ENCODE measurements at places on chromosomes 3 and 15.

DNA sequence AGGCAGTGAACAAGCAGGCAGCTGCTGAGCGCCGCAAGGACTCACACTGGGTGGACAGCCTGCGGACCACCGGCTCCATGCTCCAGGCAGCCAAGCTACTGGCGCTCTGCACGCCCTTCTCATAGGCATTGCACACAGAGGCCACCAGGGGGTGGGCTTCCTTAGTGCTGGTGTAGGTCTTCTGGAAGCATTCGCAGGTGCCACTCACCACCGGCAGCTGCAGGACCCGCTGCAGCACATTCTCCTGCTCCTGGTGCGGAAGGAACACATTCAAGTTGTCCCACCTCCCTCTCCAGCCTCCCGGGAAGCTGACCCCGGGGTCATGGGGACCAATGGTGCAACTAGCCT lies 6.0 kb downstream of the PLIN1 start:
- peak; percentile 67 for DNase-seq

GRCh38 chr3:15932348-15933300 lies 134.8 kb upstream of the ANKRD28 start:
- no peak for DNase-seq

- no peak for DNase-seq
These were observed 21.2 kb upstream of the SIAH2 start for GRCh38 chr3:150783920-150784746.

DNA sequence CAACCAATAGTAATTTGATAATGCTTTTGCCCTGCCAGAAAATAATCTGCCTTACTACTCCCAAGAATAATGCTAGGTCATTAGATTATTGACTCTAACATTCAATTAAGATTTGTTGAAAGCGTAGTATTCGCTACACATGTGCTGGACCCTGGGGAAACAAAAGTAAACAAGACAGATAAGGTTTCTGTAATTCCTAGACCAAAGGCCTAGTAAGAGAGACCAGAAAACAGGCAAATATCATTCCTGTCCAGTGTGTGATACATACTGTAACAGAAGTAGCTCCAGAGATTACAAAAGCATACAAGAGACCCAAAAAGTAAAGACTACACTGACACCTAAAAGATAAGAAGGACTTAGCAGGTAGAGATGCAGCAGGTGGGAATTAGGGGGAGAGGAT lies 60.8 kb downstream of the PLOD2 start:
- no peak for DNase-seq

DNA sequence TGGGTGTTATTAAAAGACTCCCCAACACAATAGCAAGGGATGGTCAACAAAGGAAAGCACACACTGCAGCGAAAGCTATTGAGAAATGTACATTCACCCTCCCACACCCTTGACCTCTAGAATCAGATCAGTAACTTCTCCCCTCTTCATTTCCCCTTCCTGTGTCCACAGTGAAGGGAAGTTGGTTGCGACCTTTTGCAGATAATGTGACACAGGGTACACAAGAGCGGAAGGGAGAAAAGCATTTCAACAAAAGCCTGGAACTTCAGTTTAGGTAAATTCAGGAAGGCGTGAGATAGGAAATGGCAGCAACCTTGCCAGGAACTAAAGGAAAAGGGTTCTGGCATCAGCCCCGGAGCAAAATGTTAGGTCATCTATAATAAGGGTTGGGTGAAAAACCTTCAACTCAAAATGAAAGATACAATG lies 899.8 kb downstream of the MCTP2 start:
- no peak for DNase-seq

- no peak for DNase-seq
These were observed 315.5 kb downstream of the FHIT start for GRCh38 chr3:60935709-60936108.

- DNase-seq, result no peak
These were observed 33.9 kb downstream of the GABRB3 start for GRCh38 chr15:26738996-26739395.

DNA sequence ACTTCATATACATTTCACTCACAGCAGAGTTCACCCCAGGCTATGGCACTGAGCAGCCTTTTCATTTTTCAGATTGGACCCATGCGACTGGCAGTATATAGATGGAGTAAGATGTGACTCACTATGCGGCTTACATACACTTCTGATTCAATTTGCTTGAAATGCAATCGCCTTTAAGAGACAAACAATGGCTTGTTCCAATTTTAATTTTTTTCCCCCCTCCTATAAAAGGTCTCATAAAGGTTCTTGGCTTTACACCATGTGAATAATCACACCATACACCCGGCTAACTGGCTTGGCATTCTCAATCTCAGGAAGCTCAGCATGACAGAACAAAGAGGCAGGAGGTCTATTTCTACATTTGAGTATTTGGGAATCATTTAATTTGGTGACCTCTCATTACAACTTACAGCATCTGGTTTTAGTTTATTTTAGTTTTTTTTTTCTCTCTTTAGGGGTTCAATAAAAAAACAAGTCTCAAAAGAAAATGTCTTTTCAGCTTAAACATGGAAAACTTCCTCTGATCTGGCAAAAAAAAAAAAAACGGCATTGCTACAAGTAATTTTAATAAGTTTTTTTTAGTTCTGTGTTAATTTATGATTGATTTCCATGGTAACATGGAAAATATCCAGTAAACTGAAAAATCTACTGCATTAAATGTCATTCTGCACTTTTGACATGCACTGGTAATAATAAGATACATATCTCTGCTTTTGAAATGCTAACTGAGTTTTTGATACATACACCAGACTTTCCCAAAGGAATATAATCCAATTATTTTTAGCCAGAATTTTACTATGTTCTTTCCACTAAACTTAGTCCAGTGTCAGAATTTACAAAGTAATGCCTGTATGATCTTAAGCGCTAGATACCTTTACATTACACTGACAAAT lies 38.8 kb downstream of the GADL1 start:
- no peak for DNase-seq

DNA sequence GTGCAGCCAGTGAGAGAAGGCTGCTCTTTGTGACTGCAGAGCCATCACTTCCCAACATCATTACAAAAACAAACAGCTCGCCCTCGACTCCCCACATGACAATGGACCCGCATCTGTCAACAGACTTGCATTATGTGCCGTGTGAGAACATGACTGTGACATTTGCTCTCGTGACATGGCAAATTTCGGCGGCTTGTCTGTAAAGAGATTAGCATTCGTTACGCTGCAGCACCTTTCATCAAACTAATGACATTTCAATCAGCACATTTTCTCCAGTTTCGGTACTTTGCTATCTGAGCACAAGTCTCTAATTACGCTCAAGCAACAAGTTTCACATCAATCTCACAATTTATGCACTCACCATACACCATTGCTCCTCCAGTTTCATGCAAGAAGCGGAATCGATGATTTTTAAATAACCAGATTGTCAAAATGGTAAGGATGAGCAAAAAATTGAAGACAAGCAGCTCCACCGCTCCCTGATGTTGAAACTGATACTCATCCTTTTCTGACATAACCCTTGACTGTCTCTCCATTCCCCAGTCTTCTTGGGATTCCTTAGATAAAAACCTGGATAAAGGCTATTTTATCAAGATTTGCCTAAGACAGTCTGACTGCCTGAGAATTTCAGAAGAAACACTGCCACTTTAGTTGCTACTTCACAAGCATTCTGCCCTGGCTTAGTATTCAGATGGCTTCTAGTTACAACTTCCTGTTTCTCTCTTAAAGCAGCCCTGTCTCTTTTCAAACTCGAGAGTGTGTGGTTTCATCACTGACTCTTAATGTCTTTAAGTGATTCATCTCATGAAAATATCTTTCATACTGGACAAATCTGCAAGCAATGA lies at the start of gene SLC9A9:
SLC9A9 (minus strand) TSS at position 682 of the 845 bp plus-strand sequence; CDS start at position 536, 146 bp downstream.
- peak; percentile 8 for DNase-seq

DNA sequence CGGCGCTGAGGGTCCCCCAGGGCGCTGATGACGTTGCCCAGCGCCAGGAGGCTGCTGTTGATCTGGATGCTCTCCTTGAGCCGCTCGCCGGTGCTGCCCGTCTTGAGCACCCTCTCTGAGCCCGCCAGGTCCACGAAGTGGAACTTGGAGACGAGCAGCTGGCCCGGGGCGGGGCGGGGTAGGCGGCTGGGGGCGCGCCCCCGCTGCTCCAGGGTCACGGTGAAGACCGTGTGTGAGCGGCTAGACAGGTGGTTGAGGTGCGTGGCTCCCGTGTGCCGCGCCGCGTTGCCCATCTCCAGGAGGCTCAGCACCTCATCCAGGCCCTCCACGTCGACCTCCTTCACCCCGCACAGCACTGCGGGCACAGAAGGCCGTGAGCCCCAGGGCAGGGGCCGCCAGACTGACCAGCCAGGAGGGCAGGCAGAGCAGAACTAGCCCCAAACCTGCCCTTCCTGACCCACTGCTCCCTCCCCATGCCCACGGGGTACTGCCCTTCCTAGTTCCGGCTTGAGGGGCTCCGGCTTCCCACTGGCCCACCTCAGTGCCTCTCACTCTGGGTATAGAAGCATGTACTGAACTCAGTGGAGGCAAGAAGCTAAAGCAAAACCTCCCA lies 6.1 kb downstream of the KIF7 start:
- DNase-seq, result no peak

DNA sequence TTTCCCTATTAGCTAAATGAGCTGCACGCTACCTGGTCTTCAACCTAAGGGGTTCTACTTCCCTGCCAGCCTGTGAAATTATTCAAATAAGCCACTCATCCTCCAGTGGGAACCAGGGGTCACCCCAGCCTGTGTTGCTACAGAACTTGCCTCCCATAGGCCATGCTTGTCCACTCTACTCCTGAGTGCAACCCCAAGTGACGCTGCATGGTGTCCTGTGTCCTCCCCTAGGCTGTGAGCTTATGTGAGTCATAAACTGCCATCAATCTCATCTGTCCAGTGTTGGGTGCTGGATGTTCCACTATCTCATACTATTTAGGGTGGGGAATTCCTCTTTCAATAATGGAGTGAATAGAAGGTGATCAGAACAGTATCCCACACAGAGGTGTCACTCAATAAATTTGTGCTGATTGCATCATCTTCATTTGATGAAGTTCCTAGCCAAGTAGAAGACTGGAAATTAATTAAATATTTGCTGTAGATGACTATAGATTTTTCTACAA lies 49.8 kb upstream of the SSR3 start:
- no peak for DNase-seq

DNA sequence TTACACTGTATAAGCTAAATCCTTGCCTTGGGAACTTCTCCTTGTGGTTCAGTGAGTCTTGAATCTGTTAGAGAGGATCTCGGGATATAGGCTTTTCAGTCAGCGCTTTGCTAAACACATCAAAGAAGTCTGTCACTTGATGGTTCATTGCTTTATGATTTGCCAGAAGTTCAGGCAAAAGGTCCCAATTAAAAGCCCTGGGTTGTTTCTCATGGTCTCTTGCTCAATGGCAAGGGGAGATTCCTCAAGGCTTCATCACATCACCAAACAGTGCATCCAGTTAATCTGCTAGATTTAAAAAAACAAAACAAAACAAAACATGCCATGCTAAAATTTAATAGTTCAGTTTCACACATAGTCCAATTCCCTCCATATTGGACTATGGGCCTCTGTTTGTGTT lies 114.8 kb downstream of the FILIP1L start:
- DNase-seq, result no peak

DNA sequence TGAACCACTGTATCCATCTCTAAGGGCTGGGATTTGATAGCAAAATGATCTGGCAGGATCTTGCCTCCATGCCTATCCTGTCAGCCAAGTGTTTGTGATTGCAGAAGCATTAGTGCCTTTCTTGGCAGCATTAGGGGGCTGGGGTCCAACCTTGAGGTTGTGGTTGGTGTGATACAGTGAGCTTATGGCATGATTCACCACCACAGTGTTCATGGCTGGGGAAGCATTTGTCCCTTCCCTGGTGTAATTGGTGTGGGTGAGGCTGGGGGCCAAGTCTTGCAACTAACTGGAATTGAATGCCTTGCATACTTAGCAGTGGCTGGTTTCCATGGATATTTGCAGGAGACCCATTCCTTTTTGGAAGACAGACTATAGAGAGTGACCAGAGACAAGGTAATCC lies 271.0 kb upstream of the TBL1XR1 start:
- DNase-seq, result no peak

DNA sequence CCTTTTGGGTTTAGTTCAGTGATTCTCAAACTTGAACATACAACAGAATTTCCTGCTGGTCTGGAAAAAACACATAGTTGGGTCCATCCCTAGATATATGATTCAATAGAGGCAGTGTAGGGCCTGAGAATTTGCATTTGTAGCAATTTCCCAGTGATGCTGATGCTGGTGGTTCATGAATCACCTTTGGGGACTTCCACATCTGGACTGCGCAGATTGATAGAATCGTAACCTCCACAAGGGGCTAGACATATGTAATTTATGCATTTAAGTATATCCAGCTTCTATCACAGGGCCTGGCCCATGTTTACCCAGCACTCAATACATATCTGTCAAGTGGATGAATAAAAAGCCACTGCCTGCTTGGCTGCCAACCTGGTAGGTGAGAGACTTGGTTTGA lies 33.8 kb upstream of the SUCLG2 start:
- no peak for DNase-seq

DNA sequence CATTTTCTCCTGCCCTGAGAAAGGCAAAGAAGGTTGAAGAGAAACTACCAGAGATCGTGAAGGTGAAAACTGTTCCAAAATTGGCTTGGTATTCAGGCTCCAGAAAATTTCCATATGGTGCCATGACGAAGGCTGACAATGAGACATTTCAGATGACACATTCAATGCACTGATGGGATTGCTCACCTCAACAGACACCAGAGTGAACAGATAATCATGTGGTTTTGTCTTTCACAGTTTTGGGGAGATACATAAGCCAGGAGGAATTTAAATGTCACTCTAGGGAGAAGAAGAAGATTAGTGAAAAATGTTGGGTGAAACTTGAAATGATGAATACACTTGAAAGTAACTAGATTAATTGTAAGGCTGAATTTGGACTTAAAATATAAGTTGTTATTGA lies 339.7 kb upstream of the EPHA3 start:
- no peak for DNase-seq

- DNase-seq, result no peak
These were observed 1.3 kb downstream of the CX3CR1 start for GRCh38 chr3:39278616-39278935.

- no peak for DNase-seq
These were observed 142.5 kb upstream of the PRR23C start for GRCh38 chr3:139187154-139187553.

DNA sequence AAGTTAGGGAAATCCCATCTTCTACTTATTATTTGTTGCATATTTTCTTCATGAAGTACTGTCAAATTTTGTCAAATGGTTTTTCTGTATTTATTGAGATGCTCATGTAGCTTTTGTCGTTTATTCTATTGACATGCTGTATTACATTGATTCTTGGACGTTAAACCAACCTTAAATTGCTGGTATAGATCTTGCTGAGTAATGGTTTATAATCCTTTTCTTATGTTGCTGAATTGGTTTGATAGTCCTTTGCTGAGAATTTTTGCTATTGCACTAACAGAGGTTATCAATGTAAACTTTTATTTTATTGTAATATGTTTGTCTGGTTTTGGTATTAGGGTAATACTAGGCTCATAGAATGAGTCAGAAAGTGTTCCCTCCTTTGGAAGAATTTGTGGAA lies 54.3 kb upstream of the COL6A5 start:
- DNase-seq, result no peak

All from NT2/D1 (cell line).